HuH-7 (cell line): ENCODE measurements at places on chromosomes 1 and 21.

DNA sequence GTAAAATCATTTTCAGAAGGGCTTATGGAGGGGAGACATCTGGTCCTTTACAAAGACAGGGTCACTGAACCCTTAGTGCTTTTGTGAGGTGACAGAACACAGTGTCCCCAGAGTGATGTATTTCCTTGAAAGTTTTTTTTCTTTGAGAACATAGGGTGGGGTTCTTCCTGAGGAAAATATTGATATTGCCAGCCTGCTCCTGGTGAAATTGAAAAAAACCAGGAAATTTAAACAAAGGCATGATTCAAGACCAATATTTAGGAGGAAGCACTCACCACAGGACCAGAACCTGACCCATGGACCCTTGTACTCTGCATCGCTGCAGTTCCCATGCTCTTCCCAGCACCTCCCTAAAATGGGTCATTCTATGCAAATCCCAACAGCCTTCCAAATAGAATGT is 63.7 kb downstream of the ST6GALNAC3 start:
- DNase-seq, result no peak

DNA sequence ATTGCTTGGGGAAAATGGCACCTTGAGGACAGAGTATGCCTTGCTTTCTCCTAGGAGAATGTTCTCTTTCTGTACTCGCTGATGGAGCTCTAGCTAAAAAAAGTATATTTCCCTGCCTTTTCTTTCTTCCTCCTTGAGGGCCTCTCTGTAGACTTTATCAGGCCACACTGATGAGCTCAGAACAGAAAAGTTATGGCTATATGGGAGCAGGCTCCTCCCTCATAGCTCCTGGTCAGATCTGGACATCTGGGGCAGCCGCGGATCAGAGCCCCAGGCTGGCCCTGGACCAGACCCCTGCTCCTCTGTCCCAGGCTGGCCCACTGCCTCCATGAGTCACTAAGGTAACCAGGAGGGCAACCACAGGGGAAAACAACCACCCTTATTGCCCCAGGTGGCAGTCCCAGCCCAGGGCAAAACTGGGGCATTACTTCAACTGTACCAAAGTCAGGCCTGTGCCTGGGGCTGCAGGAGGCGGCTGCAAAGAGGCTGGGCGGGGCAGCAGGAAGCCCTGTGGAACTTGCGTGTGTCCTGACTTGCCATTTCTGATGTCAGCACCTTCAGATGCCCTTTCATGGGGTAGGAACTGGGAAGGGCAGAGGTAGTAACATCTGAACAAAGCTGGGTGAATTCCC is 26.3 kb upstream of the ZNF648 start:
- DNase-seq, result no peak

- DNase-seq, result no peak
Observed at GRCh38 chr21:37550157-37550556, 183.6 kb downstream of the DYRK1A start.

DNA sequence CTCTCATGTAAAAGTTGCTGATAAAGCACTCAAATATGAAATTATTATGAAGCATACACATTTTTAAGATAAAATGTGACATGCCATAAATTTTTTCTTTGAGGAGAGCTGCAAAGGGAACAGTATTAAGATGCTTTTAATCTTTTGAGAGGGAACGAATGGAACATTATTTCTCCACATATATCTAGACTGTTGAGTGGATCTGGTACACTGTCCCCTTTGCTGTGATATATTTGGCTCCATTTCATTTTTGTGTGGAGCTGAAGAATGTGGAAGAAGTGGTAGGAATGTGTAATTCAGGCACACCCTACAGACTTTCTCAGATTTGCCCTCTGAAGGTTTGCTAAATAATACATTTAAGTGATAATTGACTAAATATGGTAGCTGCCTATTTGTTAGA is 31.7 kb downstream of the PGM1 start:
- DNase-seq, result no peak

- no peak for DNase-seq
Observed at GRCh38 chr1:230287674-230288315, 138.3 kb downstream of the PGBD5 start.

DNA sequence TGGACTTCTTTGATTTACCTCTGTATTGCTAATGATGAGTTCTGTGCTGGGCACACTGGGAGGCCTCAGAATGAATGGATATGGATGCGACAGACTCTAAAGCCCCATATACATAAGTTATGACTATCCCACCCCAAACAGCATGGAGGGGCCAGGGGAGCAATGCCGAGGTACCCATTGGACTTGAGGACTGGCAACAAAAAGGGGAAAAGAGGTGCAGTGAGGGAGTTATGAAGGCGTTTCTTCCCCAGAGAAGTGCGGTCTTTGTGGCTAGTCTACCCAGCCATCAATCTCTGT is 15.2 kb upstream of the CDCA8 start:
- no peak for DNase-seq

- peak; percentile 49 for DNase-seq
Observed at GRCh38 chr1:243343970-243344937, 88.4 kb downstream of the SDCCAG8 start.

DNA sequence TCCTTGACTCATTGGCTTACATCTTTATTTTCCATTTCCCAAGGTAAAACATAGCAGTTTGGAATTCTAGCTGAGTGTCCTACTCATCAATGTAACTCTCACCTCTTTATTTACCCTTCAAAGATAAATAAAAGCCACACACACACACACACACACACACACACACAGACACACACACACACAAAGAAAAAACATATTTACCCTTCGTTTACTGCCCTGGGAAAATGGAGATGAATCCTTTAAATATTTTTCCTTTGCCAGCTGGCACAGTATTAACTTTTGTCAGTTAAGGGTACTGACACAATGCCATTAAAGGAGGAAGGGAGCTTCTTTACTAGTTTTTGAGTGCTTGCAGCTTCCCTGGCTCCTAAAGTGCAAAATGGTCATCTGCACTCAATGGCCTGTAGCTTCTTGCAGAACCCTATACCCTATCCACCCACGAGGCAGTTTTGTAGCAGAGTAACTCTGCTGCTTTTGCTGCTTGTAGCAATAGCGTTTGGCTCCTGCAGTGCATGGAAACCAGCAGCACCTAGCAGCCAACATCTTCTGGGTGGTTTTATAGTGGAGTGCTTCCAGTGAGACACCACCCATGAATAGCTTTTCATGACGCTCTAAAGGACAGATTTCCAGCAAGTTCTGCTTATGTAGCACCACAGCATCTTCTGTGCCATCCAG is 103.7 kb downstream of the HS2ST1 start:
- DNase-seq, result no peak

GRCh38 chr21:16071761-16072160 is 342.0 kb downstream of the USP25 start:
- no peak for DNase-seq

DNA sequence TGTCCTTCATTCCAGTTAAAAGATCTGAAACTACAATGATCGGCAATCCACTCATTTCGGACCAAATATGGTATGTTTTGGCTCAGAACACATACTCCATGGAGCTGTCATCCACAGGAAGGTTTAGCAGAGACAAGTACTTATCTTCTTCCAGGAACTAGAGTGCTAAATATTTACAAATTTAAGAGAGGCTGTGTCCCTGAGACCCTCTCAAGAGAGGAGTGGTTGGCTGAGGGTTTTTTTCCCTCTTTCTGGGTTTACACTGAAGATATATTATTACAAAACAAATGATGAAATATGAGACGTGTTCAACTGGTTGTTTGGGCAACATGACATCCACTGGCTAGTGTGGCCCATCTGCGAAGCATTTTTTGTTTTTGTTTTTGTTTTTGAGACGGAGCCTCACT is 25.9 kb upstream of the NID1 start:
- DNase-seq, result no peak
